NB4 (cell line): ENCODE measurements at places on chromosomes 2 and 18.
A peak's percentile ranks its signal among the peaks of the same experiment; 100 is the strongest.

- no peak for DNase-seq
Measured at GRCh38 chr18:23277399-23277798, 142.1 kb downstream of the CABLES1 start.

DNA sequence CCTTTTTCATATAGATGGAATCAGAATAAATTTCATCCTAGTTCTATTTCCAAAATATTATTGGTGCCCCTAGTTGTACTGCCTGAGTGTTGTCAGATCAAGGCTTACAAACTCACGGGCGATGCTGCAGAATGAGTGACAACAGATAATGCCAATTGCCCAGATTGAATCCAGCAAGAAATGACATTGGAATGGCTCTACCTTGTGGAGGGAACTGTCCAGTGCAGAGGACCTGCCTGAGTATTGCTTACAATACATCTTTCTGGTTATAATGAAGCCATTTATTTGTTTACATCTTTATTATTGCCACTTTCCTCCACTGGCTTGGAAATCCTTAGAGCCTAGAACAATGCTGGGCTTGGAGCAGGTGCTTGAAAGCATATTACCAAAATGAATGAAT, 7.8 kb upstream of the IL1R2 start:
- peak; percentile 50 for DNase-seq

- no peak for DNase-seq
Measured at GRCh38 chr2:109352898-109353689, 224.1 kb downstream of the SH3RF3 start.

GRCh38 chr2:12588986-12589385, 127.8 kb upstream of the TRIB2 start:
- no peak for DNase-seq
